ENCODE measurements at places on chromosomes 7 and 10.

DNA sequence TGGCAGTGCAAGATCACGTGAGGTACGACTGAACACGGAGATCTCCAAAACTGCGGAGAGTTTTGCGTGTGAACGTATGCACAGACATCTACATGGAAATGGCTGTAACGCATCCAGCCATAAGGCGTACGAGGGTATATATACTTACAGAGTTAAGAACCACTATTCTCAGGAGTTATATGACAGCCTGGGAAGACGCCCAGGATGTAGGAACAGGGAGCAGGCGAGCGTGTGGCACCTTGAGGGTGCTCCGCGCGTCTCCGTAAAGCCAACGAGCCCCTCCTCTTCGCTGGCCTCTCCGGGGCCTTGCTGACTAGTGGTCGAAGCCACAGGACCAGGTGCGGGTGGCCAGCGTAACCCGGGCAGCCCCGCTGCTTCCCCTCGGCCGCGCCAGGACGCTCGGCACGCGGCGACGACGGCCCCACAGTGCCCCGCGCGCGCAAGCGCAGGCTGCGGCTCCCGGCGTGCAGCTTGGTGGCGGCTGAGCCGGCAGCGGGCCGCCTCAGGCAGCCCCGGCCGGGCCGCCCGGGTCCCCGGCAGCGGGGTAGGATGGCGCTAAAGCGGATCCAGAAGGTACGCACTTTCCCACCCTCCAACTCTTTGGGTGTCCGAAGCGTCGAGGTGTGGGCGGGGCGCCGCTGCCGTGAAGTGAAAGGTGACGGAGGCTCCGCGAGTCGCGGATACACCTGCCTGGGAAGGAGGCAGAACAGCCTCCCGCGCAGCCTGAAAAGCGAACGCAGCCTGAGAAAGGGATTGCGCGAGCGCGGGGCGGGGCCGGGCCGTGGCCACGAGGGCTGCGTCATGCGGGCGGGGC, at the start of gene UBE2D4:
Gene UBE2D4, plus strand, starts transcription at position 453 of the 814 bp plus-strand sequence. Its CDS starts 97 bp downstream, at position 550.
- peak; percentile 75 for DNase-seq

DNA sequence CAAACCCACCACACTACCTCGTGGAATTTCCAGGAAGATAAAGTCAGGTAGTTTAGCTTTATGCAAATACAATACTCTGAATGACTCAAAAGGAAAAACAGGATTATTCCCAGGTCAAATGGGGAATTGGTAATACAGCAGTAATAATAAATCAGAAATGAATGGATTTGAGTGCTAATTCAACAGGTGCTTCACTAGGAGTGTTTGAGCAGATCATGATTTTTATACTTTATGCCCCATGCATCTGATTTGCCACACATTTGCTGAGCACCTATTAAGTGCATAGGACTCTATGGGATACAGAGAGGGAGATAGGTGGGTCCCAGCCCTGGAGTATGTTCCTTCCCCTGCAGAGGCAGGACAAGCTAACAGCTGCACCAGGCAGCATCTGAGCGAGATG, 381.4 kb upstream of the PODXL start:
- no peak for DNase-seq

DNA sequence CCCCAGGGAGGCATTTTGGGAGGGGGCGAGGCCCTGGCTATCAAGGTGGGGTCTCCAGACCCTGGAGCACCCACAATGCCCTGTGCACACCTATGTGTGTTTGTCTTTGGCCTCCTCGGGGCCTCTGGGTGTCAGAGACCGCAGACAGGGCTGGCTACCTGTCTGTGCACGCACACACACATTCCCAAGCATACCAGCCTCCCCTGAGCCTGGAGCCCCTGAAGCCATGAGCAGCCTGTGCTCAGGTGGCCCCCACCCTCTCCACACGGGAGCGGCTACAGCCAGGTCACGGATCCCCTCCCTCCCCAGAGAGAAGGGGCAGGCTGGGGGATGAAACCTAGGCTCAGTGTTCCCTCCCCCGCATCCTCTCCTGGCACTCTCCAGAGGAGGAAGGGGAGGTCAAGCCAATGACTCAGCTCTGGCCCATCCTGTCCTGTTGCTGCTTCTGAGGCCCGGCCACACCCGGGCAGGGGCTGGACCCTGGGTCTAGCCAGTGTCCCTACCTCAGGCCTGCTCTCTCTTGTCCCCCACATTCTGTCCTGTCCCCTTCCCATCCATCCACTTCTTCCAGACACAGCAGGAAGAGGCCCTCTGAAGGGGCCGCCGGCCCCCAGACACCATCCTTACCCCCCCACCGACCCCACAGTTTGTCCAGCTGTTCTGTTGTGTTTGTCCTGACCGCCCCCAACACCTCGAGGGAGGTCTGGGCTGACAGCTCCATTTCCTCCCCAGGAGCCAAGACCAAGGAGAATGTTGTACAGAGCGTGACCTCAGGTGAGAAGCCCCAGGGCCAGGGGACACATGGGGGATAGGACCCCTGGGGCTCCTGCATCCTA, 720 bp downstream of the SNCG start:
- no peak for DNase-seq

- no peak for DNase-seq
Observed at GRCh38 chr7:13897819-13898218, 91.6 kb downstream of the ETV1 start.

GRCh38 chr7:155464948-155465739, 7.2 kb downstream of the EN2 start:
- no peak for DNase-seq

- DNase-seq, result no peak
Observed at GRCh38 chr7:7732621-7733281, 14.3 kb upstream of the RPA3 start.

GRCh38 chr10:58394471-58394870, 9.3 kb downstream of the TFAM start:
- DNase-seq, result no peak

GRCh38 chr10:6813306-6813705, 233.2 kb upstream of the PRKCQ start:
- DNase-seq, result no peak

DNA sequence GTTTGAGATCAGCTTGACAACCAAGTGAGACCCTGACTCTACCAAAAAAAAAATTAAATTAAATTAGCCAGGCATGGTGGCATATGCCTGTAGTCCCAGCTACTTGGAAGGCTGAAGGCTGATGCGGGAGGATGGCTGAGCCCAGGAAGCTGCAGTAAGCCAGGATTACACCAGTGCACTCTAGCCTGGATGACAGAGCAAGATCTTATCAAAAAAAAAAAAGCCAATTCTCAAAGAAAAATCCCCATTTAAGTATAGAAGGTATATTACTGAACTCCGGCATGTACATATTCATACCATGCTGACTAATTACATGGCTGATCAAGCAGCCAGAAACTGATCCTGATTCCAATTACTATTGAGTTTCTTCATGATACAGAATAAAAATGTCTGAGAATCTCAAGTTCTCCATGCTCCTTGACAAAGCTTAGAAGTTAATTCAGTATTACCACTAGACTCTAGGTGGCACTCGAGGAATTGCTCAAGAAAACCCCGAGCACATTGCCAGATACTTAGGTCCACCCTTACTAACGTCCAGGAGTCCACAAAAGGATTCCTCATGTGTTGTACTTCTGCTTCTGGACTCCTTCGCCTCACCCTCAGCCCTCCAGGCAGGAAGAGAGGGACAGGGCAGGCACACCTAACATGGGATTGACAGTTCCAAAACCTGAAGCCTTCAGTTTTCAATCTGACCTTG, 148.9 kb downstream of the PARD3 start:
- no peak for DNase-seq

DNA sequence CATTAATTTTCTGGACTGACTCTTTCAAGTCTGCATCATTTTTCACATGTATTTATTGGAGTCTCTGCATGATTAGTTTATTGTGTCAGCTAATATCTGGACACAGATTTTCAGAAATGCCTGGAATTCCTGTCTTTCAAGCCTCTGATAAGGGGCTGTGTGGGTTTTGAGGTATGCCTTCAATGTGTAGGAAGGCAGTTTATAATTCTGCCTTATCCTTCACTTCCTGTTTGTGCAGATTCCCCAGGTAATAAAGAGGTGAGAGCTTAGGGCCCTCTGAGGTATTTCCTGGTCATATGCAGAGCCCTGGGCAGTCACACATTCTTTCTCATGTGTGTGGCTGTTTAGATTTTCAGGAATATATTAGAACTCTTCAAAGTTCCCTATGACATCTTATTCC, 79.4 kb upstream of the PRKCQ start:
- DNase-seq, result no peak

GRCh38 chr10:88852327-88852726, 683 bp upstream of the ANKRD22 start:
- DNase-seq, result no peak

DNA sequence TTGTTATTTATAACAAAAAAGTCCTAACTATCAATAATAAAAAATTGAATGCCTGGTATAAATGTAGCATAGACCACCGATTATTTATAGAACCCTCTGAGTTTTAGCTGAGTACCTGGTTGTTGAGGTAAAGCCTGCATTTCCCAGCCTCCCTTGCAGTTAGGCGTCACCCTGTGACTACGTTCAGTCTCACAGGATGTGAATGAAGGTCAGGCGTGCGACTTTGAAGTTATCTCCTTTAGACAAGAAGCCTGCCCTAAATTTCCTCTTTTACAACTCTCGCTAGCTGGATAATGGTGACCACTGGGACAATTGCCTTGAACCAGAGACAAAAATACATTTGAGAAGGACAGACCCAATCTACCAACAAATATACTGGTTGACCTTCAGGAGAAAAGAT, 67.5 kb upstream of the TES start:
- no peak for DNase-seq

DNA sequence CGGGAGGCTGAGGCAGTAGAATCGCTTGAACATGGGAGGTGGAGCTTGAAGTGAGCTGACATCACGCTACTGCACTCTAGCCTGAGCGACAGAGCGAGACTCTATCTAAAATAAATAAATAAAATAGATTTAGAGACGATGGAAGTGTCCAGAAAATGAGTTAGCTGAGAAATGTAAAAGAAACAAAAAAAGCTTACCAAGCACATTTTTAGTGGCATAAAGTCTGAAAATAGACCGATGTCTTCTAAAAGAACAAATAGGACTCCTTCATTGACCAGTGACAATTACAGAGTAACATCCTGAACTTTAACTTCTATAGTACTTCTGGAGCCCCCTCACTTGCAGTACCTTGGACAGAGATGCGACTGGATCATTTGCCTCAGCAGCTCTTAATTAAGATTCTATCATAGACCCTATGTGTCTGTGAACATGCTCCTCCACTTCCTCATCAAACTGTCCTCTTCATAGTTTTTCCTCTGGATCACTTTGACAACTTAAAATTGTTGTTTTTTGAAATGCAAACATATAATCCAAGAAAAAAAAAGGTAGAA, 25.2 kb upstream of the SRPK2 start:
- no peak for DNase-seq

GRCh38 chr10:132319853-132320653, 11.9 kb upstream of the LRRC27 start:
- no peak for DNase-seq

- DNase-seq, result no peak
Observed at GRCh38 chr7:142348100-142348499, 90.2 kb upstream of the PRSS58 start.

- no peak for DNase-seq
Observed at GRCh38 chr7:80357530-80357929, 154.3 kb downstream of the GNAT3 start.

GRCh38 chr7:107499731-107500130, 29.9 kb downstream of the GPR22 start:
- no peak for DNase-seq

DNA sequence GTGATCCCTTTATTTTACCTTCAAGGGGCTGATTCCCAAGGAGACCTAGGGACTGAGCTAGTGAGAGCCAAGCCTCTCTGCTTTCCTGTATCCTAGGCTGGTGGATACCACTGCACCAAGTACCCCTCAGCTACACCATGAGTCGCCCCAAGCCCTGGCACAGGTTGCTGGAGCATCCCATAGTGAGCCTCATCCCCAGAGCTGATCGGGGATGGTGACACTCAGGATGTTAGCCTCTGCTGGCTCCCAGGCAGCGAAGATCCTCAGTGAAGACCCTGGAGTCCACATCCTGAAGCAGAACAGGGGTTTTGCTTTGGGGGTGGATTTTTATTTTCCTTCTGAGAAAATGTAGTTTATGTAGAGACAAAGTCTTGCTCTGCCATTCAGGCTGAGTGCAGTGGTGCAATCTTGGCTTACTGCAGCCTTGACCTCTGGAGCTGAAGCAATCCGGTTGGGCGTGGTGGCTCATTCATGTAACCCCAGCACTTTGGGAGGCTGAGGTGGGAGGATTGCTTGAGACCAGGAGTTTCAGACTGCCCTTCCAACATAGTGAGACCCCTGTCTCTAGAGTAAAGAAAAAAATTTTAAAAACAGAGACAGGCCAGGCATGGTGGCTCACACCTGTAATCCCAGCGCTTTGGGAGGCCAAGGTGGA, 12.5 kb upstream of the ZNF212 start:
- no peak for DNase-seq

DNA sequence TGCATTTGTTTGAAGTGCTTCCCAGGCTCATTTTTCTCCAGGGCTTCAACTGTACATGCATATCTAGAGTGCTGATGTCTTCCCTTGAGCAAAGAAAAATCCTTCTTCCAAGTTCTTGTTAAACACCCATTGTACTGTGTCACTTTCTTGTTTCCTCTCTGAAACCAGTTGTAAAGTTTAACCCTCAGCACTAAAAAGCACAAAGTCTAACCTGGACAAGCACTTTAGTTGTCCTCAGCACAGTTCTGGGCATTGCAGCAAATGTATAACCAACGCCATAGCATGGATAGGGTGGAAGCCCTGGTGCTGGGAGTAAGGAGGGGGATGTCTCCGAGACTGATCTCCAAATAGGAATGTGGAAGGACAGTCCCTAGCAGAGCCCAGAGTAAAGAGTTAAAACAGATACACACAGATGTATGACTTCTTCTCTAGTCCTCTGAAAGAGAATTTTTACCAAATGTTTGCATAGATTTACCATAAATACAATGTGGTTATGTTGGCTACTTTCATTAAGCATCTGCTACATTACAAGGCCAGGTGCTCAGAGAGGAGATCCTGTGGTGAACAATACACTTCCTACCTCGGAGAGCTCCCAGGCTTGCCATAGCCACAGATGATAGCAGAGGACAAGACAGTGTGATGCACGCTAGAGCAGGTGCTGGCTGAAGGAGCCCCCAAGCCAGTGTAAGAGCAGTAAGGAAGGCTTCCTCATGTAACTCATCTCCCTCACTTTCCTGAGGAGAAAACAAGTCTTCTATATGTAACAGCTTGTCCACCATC, 57.0 kb downstream of the DNAJC12 start:
- DNase-seq, result no peak

DNA sequence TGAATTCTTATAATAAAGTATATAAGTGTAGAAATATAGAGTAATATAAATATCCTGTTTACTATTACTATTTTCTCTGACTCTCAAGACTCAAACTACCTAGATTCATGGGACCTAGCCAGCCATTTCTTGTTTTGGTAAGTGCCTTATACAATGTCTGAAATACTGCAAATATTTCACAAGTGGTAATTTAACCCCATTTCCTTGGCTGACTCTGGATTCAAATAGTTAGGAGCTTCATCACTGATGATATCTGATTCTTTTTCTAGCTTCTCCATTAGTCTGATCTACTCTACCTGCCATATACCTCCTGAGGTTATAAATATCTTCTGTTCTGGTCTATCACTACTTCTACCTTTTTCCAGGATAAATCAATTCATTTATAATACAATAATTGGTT, 6.4 kb upstream of the RALA start:
- DNase-seq, result no peak

Measured in stimulated activated CD8-positive, alpha-beta memory T cell treated with anti-CD3 and anti-CD28 coated beads, Interleukin-7, amount 100 ng/mL, for 1 hour (primary cell).